Hematopoietic multipotent progenitor cell treated with erythropoietin and hydrocortisone succinate and interleukin-3 and kit ligand, for 17 days (in vitro differentiated cells): ENCODE measurements at places on chromosomes 7 and 10.

GRCh38 chr10:66365686-66366085, 560.1 kb upstream of the LRRTM3 start:
- DNase-seq, result no peak

DNA sequence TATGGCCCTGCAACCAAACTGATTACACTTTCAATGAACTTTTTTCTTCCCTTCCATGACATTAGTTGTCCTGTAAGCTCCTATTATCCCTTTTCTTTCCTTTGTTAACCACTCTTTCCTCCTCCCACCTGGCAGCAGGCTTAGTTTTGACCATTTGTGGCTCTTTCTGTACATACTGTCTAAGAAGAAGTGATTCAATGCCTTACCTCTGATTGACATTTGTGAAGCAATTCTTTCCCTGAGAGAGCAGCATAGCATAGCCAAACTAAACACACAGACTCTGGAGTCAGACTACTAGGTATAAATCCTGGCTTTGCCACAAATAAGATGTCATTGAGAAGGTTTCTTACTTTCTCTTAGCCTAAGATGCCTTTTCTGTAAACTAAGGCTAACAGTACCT, 48.9 kb downstream of the AHR start:
- DNase-seq, result no peak

GRCh38 chr7:143413123-143413522, 4.5 kb upstream of the EPHA1 start:
- DNase-seq, result no peak

GRCh38 chr10:98357194-98357822, 57.7 kb downstream of the PYROXD2 start:
- no peak for DNase-seq

- no peak for DNase-seq
Measured at GRCh38 chr10:83164156-83164555, 975.2 kb upstream of the GHITM start.

DNA sequence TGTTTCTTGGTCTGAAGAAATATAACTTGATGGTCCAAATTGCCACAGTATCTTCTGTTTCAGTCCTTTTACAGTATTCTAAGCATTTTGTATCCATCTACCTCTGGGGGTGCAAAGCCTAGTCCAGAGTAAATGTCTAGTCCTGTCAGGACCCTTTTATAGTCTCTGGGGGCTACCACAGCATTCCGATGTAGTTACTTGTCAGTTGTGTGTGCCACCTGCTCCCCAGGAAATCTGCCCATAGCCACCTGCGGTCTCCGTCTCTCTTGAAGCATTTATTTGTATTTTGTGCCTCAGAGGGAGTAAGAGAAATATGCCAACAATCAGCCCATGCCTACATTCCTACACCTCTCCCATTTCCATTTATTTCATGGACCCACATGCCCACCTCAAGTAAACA, 12.8 kb downstream of the AGBL3 start:
- DNase-seq, result no peak
